Osteoblast (primary cell): ENCODE measurements at places on chromosomes 5 and 9.

- DNase-seq: peak; percentile 54
Measured at GRCh38 chr5:88685591-88686541, 197.1 kb downstream of the MEF2C start.

GRCh38 chr5:73122875-73123810 is 2.8 kb downstream of the TMEM171 start:
- DNase-seq: peak; percentile 95

DNA sequence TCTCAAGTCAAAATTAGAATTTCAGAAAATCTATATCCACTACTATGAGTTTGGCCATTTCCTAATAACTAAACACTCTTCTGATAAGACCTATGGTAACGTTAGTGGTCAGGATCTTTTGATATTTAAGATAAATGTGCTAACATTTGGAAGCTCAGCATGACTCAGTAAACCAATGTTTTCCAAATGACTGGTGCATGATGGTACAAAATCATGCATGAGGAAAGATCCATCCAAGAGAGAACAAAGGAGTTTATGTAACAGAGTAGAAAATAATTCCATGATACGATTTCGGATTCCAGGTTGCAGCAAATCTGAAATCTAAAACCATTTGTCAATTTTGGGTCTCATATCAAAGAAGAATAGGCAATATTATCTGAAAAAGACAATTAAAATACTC is 279.2 kb downstream of the NSG2 start:
- no peak for DNase-seq

- no peak for DNase-seq
Measured at GRCh38 chr5:27474395-27474794, 436.0 kb upstream of the CDH9 start.

DNA sequence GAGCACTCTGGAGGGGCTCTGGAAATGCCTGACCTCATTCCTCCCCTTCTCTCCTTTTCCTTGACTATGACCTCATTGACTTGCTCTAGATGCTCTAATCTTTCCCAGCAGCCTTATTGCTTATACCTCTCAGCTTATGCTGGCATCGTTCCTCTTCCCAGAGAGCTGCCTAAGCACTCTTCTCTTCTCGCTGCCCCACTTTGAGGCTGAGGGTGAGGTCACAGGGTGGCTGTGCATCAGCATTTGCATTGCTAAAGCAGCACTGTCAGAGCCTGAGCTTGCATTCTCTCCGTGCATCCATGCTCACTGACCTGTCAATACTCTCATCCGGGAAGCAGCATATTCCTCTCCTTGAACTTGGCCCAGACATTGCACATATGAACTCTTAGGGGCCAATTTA is 96.4 kb upstream of the NTRK2 start:
- no peak for DNase-seq

- no peak for DNase-seq
Measured at GRCh38 chr5:600886-601541, 11.1 kb upstream of the CEP72 start.

GRCh38 chr5:17018871-17019270 is 82.8 kb upstream of the MYO10 start:
- DNase-seq: no peak

DNA sequence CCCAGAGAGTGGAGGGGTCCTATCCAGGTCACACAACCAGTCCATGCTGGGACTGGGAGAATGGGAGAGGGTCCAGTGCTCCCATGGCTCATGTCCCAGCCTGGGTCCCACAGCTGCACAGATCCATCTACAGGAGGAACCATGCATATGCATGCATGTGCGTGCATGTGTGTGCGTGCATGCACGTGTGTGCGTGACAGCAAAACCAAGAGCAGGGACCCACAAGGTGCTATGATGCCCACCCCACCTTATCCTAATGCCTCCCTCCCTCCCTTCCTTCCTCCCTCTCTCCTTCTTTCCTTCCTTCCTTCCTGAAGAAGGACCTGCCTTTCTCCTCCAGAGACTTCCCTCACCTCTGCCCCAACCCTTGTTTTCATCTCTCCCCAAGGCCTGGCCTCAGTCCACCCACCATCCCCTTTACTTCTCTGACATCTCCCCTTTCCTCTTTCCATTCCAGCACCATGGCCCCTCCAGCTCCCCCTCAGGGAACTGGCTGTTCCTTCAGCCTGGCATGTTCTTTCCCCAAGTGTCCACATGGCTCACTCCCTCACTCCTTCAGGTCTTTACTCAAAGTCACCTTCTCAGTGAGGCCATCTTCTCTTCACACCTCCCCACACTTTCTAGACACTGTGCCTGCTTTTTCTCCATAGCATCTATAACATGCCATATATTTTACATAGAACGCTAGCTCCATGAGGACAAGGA is 21.8 kb downstream of the AQP7 start:
- DNase-seq: no peak

- no peak for DNase-seq
Measured at GRCh38 chr9:91146391-91147019, 215.2 kb downstream of the AUH start.

DNA sequence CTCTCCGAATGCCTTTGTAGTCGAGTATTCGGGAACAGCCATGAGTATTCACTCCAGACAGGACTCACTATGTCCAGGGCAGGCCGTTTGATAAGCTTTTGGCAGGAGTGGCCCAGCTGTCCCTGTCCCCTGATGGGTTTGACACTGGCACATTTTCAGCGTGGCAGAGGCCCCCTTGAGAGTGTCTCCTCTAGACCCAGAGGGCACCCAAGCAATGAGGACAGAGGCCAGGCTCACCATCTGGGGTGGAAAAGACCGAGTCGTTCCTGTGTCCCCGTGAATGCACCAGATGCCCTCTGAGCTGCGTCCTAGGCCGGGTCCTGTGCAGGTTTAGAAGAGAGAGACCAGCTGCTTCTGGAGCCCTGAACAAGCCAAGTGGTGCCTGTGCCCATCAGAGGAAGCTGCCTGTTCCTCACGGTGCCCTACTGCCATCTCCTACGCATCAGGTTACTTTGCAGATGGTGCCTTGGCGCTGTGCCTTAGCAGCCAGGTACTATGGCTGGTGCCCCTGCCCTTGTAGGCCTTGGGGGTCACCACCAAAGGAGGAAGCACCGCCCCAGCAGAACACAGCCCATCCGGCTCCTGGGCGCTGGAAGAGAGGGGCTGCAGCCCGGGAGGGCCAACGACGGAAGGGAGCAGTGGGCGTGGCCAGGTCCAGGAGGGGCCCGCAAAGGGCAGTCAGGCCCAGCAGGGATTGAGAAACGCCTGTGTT is 42.4 kb downstream of the LRSAM1 start:
- peak; percentile 67 for DNase-seq

GRCh38 chr5:62547945-62548630 is 30.5 kb upstream of the LRRC70 start:
- no peak for DNase-seq

GRCh38 chr5:130871346-130872086 is 293.5 kb downstream of the HINT1 start:
- DNase-seq: no peak

DNA sequence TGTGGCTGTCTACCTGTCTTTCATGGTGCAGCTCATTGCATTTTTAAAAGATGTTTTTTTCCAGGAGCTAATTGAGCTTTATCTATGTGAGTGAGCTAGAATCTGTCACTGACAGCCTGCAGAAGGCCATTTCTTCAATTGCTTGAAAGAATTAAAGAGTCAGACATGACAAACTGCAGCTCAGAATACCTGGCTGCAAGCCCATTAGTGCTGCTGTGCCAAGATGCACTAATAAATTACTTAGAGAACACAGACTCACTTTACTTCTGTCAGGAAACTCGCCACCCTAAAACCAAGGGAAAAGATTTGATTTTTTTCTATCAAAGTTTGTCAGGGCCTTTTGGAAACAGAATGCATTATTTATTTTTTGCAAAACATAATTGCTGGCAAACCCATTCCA is 368.3 kb downstream of the CAAP1 start:
- DNase-seq: no peak

GRCh38 chr5:150219142-150219541 is 29.3 kb downstream of the SLC6A7 start:
- no peak for DNase-seq

DNA sequence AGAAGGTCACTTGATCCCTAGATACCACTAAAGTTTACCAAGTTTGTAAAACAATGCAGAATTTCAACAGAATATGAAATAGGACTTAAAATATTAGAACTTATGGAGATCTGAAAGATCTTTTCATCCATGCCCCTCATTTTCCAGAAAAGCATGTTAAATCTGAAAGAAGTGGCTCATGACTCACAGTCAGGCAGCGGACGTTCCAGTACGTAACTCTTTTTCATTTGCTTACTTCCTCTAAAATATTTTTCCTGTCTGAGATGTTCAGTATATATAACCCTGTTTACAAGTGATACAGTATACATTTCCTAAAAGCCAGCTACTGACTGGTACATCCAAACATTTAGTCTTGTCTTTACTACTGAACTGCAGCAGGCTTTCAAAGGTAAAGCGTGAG is 22.3 kb downstream of the FBXW2 start:
- DNase-seq: no peak

DNA sequence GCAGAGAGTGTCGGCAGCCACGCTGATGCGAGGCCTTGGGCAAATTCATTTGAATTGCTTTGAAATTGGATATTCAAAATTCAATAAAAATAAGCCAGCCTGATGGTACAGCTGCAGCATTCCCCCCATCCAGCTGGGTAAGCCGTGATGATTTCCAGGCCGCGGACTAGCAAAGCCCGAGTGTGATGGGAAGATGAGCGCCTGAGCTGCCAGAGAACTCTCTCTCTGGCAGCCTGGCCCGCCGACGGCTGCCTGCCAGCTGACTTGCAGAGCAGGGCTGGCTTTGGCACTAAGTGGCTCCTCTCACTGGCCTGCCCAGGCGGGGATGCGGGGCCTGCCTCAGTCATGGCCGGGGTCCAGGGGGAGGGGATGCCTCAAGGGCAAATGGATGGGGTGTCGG is 268.3 kb upstream of the WWC1 start:
- DNase-seq: no peak

DNA sequence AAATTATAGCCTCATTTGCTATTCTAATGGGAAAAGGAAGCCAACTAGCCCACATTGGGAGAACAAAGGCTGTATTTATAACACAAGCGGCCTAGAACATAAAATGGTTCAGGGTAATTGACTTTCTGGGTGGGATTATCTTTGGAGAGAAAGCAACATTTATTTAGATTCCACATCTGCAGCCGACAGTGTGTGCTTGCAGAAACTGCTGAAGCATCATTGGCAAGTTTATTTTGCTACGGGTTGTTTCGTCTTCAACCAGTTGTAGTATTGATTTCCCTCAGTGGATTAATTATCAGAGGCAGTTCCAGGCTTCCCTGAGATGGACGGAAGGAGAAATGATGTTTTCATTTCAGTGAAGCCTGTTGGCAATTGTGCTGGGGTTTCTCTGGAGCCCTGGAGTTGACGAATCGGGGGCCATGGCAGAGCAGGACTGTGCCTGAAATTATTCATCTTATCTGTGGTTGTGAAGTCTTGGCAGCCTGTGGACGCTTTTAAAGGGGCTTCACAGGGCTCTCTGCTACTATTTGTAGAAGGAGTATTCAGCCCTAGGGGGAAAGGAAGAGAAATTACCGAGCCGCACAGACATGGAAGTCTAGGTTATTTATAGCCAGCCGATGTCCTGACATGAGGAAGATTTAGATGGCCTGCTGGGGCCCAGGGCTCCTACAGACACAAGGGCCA is 290.6 kb upstream of the IRX4 start:
- no peak for DNase-seq

- DNase-seq: peak; percentile 60
Measured at GRCh38 chr5:180157866-180158265, 51.1 kb downstream of the RASGEF1C start.

DNA sequence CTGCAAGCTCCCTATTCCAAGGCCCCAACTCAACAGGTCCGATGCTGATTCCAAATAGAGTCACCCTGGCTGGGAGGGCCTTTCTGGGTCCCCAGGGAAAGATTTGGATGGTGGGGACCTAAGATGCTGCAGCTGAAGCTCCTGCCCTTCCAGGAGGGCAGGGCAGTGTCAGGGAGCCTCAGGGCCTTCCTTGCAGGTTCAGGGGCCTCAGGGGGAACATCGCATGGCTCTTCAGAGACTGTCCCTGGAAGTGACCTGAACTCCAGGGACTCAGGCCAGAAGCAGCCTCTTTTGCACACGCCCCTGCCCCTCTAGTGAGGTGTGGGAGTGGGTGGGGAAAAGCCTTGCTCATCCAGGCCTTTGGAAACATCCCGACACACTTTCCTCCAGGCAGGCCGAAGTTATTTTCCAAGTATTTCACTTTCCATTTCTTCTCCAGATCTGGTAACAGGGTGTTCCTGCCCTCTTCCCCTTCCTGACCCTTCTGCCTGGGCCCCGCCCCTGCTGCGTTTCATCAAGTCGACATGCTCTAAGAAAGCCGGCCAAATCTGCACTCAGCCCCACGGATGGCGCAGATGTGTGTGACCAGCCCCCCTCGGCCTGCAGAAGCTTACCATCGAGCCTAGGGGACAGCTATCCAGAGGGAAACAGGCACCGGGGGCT is 159.5 kb downstream of the FGF18 start:
- DNase-seq: no peak

DNA sequence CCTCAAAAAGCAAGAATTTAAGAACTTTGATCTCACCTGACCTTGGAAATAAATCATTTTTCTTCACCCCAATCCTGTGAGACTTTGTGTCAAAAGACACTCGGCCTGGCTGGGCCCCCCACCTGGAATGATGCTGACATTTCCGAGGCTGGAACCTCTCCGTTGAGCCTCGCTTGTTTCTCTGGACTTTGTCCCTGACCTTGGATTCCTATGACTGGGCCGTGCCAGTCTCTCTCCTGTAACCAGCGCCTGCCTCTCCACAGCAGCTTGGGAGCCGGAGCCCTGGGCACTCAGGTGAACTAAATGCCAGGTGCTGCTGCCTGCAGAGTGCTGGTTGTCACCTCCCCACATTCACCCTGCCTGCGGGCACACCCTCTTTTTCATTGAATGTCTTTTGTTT is 62.7 kb downstream of the RETREG1 start:
- no peak for DNase-seq

GRCh38 chr5:99795031-99795430 is 740.1 kb upstream of the FAM174A start:
- DNase-seq: no peak

- DNase-seq: no peak
Measured at GRCh38 chr5:2239201-2239910, 356.6 kb upstream of the IRX4 start.

GRCh38 chr5:142908659-142909058 is 138.5 kb downstream of the ARHGAP26 start:
- DNase-seq: no peak

DNA sequence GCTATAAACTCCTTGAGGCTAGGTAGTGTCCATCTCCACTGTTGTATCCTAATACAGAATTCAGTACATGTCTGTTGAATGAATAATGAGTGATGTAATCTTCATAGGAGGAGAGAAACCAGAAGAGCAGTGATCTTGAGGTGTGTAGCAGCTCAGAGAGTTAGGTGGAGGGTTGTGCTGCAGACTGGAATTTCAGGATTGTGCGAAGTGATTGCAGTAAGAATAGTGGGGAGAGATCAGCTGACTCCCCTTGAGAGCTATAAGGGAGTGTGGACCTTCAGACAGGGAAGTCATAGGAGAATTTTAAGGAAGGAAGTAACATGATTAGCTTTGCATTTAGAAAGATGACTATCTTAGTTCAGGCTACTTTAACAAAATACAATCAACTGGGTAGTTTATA is 4.4 kb downstream of the SNX24 start:
- peak; percentile 51 for DNase-seq
